ENCODE measurements at places on chromosomes 4 and X.
A peak's percentile ranks its signal among the peaks of the same experiment; 100 is the strongest.

DNA sequence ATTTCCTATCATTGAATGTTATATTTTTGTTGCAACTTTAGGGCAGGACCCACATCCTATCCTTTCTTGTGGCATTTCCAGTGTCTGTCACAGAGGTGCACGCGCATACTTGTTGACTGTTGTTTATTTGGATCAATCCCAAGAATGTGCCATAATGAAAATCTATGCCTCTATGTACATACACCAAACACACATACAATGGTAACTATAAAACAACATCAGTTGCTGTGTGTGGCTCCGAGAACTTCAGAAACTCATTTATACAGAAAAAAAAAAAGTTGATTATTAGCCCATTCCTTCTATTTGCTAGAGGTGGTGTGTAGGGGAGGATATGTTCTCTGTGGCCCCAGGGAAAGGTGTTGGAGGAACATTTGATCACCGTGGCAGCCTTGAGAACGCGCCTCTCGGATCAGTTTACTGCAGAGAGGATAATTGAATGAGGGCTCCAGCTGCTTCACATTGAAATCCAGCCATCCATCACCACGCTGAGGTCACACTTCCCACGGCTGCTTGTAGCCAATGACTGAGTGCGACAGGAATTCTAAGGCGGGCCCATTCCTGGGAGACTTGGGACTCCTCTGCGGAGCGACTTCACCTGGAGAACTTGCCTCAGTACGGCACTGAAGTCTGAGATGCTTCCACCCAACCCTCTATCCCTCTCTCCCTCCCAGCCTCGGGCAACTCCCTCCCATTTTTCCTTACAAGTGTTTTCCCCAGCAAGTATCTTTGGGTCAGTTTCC is 19.5 kb downstream of the SMPX start:
- DNase-seq: peak; percentile 72

DNA sequence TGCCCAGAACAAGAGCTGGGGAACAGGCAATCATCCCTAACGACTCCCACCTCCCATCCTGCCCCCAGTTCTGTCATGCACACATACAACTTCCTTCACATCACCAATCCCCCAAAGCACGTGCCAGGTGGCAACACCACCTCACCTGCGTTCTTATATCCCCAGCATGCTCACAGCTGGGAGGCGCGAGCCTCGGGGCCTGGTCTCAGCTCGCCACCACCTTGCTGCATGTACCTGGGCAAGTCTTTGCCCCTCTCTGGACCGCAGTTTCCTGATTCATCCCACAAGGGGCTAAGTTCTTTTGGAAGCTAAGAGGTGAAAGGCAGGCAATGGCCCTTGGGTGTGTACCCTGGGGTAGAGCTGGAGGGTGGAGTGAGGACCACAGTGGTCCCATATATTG is 119.2 kb upstream of the PJA1 start:
- no peak for DNase-seq

GRCh38 chr4:108072300-108072699 is 82.6 kb downstream of the HADH start:
- DNase-seq: peak; percentile 91

- peak; percentile 7 for DNase-seq
Observed at GRCh38 chrX:48761674-48762471, at the start of gene GLOD5. Gene GLOD5, plus strand, starts transcription at chrX:48761747. Its CDS starts 44 bp downstream, at chrX:48761791.

GRCh38 chr4:113761620-113762185 is at the start of gene CAMK2D:
Gene CAMK2D, minus strand, starts transcription at chr4:113761738. Its CDS starts 670 bp downstream, at chr4:113761068.
- DNase-seq: peak; percentile 27

- no peak for DNase-seq
Observed at GRCh38 chrX:98795636-98796035, 1614.4 kb downstream of the PCDH19 start.

DNA sequence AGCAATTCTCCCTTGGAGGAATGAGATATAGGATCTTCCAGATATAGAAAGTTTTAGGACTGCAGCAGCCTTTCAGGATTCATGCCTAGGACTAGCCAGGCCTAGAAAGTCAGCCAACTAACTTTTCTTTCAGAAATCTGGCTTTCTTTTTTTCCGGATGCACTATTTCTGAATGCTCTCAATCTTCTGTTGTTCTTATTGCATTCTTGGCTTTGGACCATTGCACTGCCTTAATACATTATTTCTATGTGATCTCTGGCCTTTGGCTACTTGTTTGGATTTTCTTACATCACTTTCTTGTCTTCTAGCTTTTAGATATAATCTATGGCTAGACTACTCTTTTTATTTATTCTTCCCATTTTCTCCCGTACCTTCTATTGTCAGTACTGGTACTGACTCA is 813.1 kb upstream of the HTR2C start:
- DNase-seq: no peak

- no peak for DNase-seq
Observed at GRCh38 chrX:1027133-1027532, 185.3 kb downstream of the CRLF2 start.

GRCh38 chr4:164501074-164501473 is 252.9 kb upstream of the SMIM31 start:
- DNase-seq: no peak

DNA sequence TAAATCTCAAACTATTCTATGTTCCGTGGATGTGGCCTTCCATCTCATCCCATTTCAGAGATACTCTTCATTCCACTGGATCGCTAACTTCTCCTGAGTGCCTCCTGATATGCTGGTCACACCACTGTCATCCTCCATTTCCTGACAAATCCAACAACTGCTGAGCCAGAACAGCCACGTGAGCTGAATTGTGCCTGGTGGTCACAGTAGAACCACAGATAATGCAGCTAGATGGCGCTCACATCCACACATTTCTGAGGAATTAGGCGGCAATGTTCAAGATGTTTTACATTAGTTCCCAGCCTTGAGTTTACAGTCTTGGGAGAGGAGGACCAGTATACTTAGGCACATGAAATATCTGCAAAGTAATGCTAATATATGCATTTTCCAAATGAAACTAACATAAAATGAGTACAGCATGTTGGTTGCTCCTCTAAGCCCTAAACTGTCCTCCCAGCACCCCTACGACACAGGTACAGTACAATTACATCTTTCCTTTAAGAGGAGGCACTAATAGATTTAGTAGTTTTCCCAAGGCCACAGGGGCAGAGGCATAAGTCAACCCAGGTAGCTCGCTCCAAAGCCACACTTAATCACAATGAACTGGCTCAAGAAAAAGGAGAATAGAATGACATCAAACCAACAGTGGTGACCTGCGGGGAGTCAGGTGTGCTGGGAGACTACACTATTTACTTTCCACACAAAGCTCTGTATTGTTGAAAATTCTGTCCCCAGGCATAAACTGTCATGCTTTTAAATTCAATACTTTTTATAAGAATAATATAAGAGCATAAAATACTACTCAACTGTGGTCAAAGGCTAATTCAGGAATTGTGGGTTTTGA is 134.2 kb downstream of the CHIC2 start:
- DNase-seq: peak; percentile 48

DNA sequence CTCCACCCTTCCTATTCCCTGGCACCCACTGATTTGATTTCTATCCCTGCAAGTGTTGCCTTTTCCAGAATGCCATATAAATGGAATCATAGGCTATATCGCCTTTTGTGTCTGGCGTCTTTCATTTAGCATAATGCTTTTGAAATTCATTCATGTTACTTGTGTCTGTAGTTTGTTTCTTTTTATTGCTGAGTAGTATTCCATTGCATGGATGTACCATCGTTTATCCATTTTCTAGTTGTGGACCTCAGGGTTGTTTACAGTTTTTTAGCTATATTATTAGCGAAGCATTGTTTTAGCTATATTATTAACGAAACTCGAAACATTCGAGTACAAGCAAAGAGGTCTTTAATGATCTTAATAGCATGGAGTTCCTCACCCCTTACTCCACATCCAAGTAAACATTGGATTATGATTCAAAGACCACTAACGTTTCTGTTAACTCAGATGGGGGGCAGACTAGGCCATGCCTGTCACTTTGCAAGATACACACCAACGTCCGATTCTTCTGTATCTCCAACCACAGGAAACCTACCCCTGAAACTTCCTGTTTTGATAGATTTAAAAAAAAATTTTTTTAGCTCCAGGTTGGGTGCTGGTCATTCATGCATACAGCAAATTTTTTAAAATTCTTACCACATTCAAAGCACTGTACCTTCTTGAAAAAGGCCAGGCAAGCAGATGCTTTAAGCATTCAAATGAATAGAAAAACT is 1.1 kb downstream of the DCK start:
- no peak for DNase-seq
